Suprapubic skin (tissue), 4 donors: ENCODE measurements at places on chromosomes 4 and X. TPM values are rescaled to one million over a fixed set of nuclear protein-coding genes. Genes with fewer than 3 reads are reported as not detected.

The CT47B1 gene
- total RNA-seq = not detected

The CTAG2 gene
- not detected for total RNA-seq

The VCX3B gene
- total RNA-seq = not detected

The GPM6B gene
- total RNA-seq = 21.7 TPM

The CLCN4 gene
- total RNA-seq = 0.48 TPM
